ENCODE measurements at places on chromosomes 2 and 18.

- DNase-seq, result no peak
These were observed 27.6 kb upstream of the KYNU start for GRCh38 chr2:142849820-142850219.

GRCh38 chr2:66334237-66335029, 100.5 kb upstream of the MEIS1 start:
- no peak for DNase-seq

- no peak for DNase-seq
These were observed 37.3 kb downstream of the GREB1 start for GRCh38 chr2:11571170-11571569.

DNA sequence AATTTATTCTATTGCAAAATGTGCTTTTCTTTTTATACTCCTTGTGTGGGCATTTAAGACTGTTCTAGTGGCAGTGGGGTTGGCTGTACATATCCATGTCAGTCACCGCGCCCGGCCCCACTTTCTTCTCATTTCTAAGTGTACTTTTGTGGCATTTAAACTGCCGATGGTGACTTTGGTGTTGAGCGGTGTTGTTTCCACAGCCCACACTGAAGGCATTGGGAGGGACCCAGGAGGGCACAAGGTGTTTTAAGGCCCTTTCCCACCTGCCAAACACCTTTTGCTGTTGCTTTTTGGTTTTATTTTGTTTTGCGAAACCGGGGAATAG, 369.7 kb downstream of the MTX2 start:
- no peak for DNase-seq

- DNase-seq, result no peak
These were observed 28.5 kb upstream of the ACKR3 start for GRCh38 chr2:236541008-236541562.

DNA sequence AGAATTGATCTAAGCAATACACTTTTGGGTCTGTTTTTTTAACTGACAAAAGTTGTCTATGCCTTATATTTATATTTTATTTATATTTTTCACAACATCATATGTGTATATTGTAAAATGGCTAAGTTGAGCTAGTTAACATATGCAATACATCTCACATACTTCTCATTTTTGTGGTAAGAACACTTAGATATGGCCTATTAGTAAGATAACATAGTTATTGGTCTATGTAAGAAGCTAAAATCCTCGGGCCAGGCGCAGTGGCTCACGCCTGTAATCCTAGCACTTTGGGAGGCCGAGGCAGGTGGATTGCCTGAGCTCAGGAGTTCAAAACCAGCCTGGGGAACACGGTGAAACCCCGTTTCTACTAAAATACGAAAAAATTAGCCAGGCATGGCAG, 275.6 kb upstream of the ID2 start:
- no peak for DNase-seq

DNA sequence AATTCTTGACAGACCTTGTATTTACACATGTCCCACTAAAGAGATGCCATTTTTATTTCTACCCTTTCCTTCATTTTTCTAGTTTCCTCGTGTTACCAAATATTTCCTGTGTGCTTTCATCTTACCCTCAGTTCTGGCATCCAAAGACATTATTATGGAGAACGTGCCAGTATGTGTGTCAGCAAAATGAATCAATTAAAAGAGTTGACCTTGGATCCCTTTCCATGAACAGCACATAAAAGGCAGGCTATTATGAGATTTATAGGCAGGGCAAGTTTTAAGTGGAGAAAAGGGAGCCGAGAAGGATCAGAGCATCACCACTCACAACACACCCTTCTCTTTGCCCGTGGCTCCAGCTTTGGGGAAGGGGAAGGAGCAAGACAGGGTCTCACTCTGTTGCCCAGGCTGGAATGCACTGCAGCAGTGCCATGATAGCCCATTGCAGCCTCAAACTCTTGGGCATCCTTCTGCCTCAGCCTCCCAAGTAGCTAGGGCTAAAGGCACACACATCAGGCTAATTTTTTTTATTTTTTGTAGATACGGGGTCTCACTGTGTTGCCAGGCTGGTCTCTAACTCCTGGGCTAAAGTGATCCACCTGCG, 149.9 kb downstream of the GFPT1 start:
- DNase-seq, result no peak

- DNase-seq, result no peak
These were observed 32.8 kb downstream of the TTC21B start for GRCh38 chr2:165920748-165921147.

- no peak for DNase-seq
These were observed 84.1 kb downstream of the RAPH1 start for GRCh38 chr2:203451011-203451410.

GRCh38 chr2:28142386-28142785, 250.3 kb upstream of the FOSL2 start:
- no peak for DNase-seq

Measured in right kidney (tissue), 9 donors.